AML-193 (cell line): ENCODE measurements at places on chromosomes 5 and 9.

DNA sequence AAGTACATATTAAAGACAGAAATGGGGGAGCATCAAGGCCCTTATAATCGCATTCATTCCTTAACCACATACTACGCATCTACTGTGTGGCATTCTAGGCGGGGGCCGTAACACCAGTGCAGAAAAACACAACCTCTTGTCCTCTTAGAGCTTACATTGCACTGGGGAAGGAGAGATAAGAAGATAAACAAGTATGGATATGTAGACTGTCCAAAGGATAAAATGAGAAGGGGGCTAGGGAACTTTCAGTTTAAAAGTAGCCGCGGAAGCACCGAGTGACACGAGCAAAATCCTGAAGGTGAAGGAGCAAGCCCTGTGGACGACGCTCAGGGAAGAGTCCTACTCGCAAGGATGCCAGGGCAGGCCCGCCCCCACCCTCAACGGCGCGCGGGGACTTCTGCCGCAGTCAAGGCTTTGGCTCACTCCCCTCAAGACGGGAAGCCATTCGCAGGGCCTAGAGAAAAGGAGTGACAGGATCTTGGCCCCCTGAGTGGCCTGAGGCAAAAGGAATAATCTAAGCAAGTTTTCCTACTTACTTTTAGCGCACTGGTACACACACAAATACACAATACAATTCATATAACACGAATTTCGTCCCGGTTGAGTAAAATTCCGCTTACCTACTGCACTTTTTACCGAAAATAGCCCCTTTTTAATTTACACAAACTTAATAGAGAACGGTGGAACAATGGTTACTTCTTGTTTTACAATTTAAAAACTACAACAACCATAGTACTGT, 1.3 kb upstream of the NIPBL start:
- DNase-seq: peak; percentile 36

DNA sequence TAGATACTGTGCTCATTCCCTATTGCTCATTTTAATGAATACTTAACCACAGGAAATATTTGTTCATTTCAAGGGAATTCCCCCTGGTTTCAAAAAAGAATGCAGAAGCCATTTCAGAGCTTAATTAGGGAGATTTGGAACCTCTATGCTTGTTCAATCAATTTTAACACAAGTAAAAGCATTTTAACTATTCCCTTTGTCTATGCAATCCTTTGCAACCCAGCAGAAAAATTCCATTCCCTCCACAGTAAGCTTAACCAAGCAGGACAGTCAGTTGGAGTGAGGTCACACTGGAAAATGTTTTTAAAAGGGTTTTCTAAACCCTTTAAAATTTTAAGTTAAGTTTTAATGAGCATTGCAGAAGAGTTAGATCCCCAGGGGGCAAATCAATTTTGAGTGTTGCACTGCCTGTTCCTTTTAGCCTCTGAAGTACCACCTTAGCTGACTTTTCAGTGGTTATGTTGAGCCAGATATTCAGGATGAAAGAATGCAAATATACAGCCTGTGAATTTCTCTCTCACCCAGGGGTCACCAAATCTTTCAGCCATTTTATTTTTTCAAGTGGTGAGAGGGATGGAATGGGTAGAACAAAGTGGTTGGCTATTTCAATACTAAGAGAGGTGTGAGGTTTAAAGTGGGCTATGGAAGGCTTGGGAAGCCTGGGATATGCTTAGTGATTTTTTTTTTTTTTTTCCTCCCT, 356.2 kb upstream of the NUDT12 start:
- no peak for DNase-seq

DNA sequence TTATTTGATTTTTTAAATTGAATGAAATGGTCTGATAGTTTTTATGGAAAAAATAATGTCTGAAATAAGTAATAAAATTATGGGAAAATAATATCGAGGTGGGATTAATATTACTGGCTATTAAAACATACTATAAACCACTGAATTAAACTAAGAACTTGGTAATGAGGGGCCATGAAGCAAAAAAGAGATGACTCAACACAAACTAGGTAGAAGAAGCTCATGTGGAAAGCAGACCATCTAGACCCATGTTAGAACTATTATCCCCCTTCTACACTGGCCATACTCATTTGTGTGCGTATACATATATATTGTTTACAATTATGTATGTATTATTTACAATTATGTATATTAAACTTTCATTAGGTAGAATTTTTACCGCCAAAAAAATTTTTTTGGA, 8.5 kb upstream of the GPR150 start:
- no peak for DNase-seq

- DNase-seq: no peak
These were observed 4.5 kb downstream of the MAPK9 start for GRCh38 chr5:180287404-180287803.

GRCh38 chr9:33762343-33762742, 33.0 kb upstream of the PRSS3 start:
- no peak for DNase-seq

- no peak for DNase-seq
These were observed 134.8 kb downstream of the GABRG2 start for GRCh38 chr5:162202285-162202880.

- no peak for DNase-seq
These were observed 46.4 kb upstream of the SH3GL2 start for GRCh38 chr9:17532461-17532860.

DNA sequence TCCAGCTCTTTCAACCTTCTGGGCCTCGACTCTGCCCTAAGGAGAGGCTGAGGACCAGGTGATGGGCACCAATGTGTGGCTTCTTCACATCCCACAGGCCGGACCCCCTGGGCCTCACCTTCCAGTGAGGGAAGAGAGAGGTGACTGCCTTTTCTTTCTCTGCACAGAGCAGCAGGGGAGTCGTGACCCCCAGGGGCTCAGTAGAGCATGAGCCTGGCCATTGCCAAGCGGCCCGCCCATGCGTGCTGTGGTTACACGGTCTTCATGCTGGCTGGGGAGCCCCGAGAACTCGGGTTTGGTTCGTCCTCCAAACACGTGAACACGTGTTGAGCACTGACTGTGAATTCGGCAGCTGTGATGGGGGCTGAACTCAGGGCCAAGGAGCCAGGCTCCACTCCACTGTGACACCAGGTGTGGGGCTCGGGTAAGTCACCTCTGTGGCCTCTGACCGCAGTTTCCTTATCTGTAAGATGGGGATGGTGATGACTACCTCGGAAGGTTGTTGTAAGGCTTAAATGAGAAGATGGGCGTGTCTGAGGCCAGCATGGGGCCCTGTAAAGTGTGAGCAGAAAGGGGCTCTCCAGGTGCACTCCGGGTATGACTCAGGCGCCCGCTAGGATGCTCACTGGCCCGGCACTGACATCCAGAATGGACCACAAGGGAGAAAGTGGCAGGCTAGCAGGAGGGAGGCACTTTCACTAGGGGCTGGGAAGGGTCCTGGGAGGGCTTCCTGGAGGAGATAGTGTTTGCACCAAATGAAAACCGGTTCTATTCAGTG, 13.4 kb upstream of the GRHPR start:
- no peak for DNase-seq

DNA sequence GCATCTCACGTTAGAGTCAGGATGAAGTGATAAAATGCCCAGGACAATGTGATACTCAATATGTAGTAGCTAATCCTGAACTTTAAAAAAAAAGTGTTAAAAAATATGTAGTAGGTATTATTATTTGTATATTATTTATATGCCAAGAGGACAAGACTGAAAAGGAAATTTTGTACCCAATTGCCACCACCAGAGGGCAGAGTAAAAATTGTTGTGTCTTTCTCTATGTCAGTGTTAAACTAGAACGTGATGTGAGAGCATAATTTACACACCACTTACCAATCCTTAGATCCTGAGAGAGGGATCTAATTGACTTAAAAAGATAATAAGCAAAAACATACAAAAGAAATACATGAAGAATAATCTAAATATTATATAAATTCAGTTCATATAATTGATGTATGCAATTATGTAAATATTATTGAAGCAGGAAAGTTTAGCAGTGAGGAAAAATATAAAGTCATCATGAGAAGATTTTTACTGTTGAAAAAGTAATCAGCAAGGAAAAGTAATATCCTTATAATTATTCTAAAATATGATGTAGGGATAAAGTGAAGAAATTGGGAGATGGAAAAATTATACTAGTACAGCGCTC, 288.9 kb downstream of the RAB3C start:
- peak; percentile 53 for DNase-seq

DNA sequence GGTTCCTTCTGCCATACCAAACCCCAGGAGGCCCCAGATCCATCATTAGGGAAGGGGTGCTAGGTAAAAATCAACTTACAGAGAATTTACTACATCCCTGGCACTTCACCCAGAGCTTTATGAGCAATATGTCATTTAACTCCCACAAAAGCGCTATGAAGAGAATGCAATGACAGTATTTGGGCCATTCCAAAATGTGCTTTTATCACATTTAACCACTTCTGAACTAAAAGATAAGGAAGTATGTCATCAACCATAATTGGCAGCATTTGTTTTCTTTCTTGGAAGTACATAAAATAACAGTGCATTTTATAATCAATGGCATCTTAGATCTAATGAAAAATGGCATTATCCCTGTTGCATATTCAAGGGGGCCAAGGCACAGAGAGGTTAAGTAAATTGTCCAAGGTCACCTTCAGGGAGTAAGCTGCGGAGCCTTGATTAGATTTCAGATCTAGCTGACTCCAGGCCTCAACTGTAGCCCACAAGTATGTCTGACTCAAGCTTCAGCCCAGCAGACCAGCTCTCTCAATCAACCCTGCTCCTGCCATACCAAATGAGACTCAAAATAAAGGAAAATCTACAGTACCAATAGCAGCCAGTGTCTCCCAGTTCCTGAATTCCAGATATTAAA, 16.5 kb downstream of the SH3TC2 start:
- no peak for DNase-seq

GRCh38 chr9:125432715-125433385, 171.2 kb downstream of the GAPVD1 start:
- no peak for DNase-seq

- DNase-seq: no peak
These were observed 7.8 kb upstream of the LMX1B start for GRCh38 chr9:126605792-126606482.

DNA sequence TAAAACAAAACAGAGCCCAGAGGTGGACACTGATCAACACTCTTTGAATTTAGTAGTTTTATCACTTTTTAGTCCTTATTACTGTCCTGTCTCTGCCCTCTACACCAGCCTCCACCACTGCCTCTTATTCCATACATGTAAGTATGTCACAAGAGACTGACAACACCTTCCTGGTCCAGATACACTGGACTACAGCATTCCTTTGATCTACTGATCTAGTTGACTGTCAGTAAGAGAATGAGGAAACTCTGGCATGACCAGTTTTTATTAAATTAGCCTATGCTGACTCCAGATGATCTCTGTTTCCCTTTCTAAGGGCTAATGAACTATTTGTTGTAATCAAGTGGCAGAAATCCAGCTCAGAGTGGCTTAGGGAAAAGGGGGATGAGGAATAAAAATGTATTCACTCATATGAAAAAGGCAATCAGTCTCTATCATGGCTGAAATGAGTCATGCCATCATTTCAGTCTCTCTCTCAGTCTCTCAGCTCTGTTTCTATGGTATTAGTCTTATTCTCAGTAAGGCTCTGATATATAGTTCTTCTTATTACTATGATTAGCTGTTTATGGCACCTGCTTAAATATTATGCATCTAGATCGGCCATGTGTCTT, 5.5 kb downstream of the ARHGEF37 start:
- no peak for DNase-seq

DNA sequence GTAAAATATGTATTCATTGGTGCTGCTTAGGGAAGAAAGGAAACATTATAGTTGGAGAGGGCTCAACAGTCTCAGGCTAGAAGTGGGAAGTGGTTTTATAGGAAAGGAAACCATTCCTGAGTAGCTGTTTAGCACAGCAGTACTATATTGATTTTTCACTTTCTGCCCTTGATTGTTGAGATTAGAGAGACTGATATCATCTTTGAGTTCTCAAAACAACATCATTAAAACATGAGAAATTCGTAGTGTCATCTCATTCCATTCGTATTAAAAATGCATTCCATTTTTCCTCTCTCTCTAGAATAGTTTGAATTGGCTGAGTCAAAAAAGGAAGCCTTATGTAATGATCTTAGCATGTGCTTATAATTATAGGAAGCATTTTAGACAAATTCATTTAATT, 14.1 kb downstream of the POLR3G start:
- DNase-seq: no peak

DNA sequence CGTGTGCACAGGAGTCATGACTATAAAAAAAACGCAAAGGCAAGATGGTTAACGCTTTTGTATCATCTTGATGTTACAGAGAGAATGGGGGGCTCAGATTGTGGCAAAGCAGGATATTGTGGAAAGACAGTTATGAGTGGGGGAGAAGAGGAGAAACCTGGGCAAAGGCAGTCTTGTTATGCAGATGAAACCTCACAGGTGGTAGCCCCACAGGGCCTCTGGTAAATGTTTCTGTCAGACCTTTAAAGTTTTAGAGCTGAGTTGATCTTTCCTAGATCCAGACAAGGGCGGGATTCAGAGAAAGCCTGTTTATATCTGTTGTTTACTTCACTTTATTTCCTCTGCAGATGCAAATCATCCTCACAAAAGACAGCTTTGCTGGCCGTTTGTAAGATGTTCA, 55.2 kb downstream of the C9orf85 start:
- DNase-seq: no peak

GRCh38 chr5:116534964-116535651, 39.5 kb downstream of the SEMA6A start:
- DNase-seq: no peak

DNA sequence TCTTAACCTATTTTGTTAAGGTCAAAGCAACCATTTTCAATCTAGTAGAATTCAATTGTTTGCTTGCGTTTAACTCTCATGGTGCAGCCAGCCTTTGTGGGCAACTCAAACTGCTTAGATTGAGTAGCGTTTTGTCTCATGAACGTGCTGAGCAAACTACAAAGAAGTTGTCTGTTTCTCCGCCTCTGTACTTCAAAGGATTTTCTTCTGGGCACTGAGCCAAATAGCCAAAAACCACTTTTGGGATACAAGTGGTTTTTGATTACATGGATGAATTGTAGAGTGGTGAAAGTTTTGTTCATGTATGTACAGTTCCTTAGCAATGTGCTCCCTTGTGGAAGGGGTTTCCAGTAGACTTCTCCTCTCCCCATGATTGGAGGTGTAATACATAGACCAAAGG, 122.9 kb downstream of the CFAP90 start:
- no peak for DNase-seq

- peak; percentile 26 for DNase-seq
These were observed 22.2 kb downstream of the RCL1 start for GRCh38 chr9:4814913-4815312.

- DNase-seq: no peak
These were observed 79.8 kb downstream of the MUSK start for GRCh38 chr9:110748251-110748893.

- no peak for DNase-seq
These were observed 300.6 kb downstream of the PARP8 start for GRCh38 chr5:50967009-50967562.
